A549 treated with RU486 at 1 μM for 4 hours (cell line): ENCODE measurements at places on chromosomes 4 and X. TPM values are rescaled to one million over a fixed set of nuclear protein-coding genes. Genes with fewer than 3 reads are reported as not detected.

The TASL gene
- not detected in 5 replicates for total RNA-seq

The SLC10A3 gene
- total RNA-seq = 31.5 to 42.6 TPM (median 39.9 TPM) in 5 replicates

The SYNPO2 gene
- 0.96 to 1.5 TPM (median 1.2 TPM) in 5 replicates for total RNA-seq

The RBM46 gene
- not detected in 5 replicates for total RNA-seq

The PDCL2 gene
- total RNA-seq = not detected in 5 replicates

The METTL14 gene
- total RNA-seq = 11.3 to 18.5 TPM (median 15.8 TPM) in 5 replicates

The SYAP1 gene
- total RNA-seq = 18.3 to 24.0 TPM (median 23.2 TPM) in 5 replicates

The MAGEC1 gene
- total RNA-seq = 0.02 to 0.09 TPM (median 0.04 TPM) in 3 of 5 replicates, not detected in the others

The NONO gene
- total RNA-seq = 363 to 404 TPM (median 378 TPM) in 5 replicates

The GNL3L gene
- 16.8 to 25.0 TPM (median 19.1 TPM) in 5 replicates for total RNA-seq

The PCDH18 gene
- not detected in 5 replicates for total RNA-seq

The OTC gene
- total RNA-seq = not detected in 5 replicates

The PDZD11 gene
- total RNA-seq = 86.7 to 102 TPM (median 88.6 TPM) in 5 replicates

The RASSF6 gene
- 0.54 to 1.1 TPM (median 0.90 TPM) in 5 replicates for total RNA-seq

The TNIP3 gene
- total RNA-seq = 0.22 to 0.68 TPM (median 0.32 TPM) in 5 replicates

The COL4A5 gene
- total RNA-seq = 7.0 to 16.0 TPM (median 11.8 TPM) in 5 replicates

The BCORL1 gene
- total RNA-seq = 4.8 to 10.5 TPM (median 9.3 TPM) in 5 replicates

The TLR7 gene
- not detected in 5 replicates for total RNA-seq

The DCAF8L2 gene
- total RNA-seq = not detected in 5 replicates

The PPBP gene
- total RNA-seq = 0.20 to 0.21 TPM in 2 of 5 replicates, not detected in the others

The GLRA2 gene
- not detected in 5 replicates for total RNA-seq
